ENCODE measurements at places on chromosomes 13 and 19.

- DNase-seq, result no peak
Measured at GRCh38 chr13:50205581-50205980, 190.3 kb downstream of the KCNRG start.

DNA sequence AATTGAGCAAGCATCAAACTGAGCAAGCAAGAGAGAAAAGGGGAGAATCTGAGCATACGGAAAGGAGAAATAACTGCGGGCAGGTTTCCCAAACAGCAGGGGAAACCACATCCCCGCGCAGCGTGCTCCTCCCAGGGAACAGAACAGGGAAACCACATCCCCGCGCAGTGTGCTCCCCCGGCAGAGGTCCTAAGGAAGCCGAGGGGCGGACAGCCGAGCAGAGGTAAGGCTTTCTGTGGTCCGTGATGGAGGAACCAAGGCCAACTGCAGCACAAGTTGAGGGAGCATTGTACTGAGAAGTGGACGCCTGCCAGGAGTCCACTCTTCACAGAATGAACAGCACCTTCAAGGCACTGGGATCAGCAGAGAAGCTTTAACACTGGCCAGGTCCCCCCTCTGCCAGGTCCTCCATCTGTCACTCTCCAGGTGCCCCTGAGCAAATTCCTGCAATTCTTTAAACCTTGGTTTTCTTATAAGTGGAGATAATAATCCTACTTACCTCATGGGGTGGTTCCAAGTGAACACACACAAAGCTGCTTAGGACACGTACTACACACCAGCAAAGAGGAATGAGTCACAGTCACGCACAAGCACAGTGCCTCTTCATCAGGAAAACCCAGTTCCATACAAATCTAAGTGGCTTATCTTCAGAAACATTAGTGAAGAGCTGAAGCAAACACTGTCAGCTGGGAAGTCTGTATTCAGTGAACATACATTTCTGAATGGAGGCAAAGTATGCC lies 23.0 kb upstream of the LAMP1 start:
- DNase-seq, result peak; percentile 70

GRCh38 chr19:13884726-13885591 lies 8.0 kb downstream of the NANOS3 start:
- DNase-seq, result no peak

GRCh38 chr19:44608391-44608821 lies 5.0 kb upstream of the IGSF23 start:
- DNase-seq, result peak; percentile 43

GRCh38 chr13:31747966-31748365 lies 8.6 kb downstream of the RXFP2 start:
- no peak for DNase-seq

Measured in MV-4-11 (cell line).